Upper lobe of right lung (tissue), 1 donor: ENCODE measurements at places on chromosomes 16 and 17.

- DNase-seq = no peak
Observed at GRCh38 chr17:76841776-76842405, 26.3 kb upstream of the MGAT5B start.

GRCh38 chr17:73027130-73027741, 65.3 kb downstream of the SLC39A11 start:
- no peak for DNase-seq

DNA sequence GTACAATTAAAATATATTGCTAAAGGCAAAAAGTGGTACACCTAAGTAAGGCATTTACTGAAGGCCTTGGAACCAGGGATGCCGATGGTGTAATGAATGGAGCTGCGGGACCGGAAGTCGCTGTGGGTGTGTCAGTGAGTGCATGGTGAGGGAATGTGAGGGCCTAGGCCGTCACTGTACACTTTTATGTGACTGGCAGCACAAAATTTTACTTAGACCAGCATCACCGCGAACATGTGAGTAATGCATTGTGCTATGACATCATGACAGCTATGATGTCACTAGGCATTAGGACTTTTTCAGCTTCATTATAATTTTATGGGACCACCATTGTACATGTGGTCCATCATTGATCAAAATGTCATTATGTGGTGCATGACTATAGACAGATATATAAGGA, 14.7 kb downstream of the ALOX15B start:
- DNase-seq = peak; percentile 21

GRCh38 chr17:78103311-78103710, 25.2 kb downstream of the TMC6 start:
- no peak for DNase-seq

- DNase-seq = no peak
Observed at GRCh38 chr17:39660397-39661385, 4.5 kb upstream of the TCAP start.

DNA sequence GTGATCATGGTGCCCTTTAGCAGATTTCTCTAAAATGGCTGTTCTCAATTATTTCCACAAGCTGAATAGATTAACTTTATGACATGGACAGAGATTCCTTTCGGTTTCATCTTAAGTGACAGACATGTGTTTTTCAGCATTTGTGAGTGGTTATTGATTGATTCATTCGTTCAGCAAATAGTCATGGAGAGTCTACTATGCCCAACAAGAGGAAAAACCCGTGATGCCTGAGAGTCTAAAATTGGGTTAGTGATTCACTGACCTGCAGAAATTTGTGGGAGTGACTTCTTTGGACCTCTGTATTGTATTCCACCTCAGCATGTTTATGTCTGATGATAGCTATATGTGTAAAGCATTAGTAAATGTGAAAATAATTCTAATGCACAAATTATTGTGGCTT, 28.0 kb upstream of the DUSP14 start:
- DNase-seq = no peak

DNA sequence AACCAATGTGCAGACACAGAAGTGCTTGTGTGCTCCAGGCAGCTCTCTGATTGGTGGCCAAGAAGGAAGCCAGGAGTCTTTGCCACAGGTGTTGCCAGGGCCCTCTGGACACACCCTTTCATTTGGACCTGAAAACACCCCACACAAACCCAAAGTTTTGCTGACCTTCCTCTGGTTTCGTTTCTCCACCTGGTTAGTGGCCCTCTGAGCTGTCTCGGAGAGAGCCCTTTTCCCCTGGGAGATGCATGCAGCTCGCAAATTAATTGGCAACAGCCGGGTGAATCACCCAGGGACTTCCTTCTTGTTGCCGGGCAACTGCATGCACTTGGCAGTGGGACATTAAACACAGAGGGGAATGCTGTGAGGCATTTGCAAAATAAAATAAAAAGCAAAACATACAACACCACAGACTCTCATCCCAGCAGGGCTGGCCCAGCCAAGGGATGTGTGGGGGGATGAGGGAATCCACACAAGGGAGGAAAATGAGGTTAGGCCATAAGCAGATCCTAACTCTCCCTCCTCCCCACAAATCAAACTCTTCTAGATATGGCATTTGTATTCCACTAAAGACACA, 286.6 kb downstream of the SOX9 start:
- DNase-seq = no peak

DNA sequence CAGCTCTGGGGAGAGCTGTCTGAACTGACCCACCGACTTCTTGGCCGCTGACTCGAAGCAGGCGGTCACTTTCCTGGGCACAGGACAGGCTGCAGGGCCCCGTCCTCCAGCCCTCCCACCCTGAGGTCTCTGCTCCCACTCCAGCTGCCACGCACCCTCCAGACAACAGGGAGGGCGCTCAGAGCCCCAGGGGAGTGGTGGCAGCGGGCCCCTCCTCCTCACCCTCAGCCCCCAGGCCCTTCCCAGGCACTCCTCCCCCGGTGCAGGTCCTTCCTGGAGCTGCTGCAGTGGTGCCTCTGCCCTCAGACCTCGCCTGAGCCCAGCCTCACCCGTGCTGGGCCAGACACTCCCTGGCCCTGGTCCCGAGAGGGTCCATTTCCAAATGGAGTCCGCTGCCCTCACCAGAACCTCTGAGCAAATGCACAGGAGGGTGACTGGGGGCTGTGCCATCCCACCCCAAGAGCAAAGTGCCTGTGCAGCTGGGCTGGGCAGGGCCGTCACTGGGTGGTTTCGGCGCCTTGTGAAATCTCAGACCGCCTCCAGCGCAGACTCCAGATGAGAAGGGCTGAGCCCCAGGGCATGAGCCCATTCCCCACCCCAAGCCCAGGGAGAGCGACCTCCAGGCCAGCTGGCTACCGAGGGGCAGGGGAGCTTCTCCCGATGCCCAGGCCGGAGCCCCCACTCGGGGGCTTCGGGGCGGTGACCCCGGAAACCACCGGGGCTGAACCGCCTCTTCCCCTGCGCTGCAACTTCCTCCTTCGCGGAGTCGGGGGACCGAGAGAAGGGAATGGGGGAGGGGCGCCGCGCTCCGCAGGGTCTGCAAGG, 717 bp downstream of the CYBA start:
- DNase-seq = peak; percentile 84

- DNase-seq = peak; percentile 91
Observed at GRCh38 chr17:1197781-1198490, 18.2 kb upstream of the ABR start.
